ENCODE measurements at places on chromosomes 7 and 10.

- no peak for DNase-seq
Observed at GRCh38 chr10:43220657-43221418, 46.0 kb downstream of the RASGEF1A start.

GRCh38 chr10:122648599-122649428 lies 50.8 kb downstream of the C10orf120 start:
- peak; percentile 32 for DNase-seq

DNA sequence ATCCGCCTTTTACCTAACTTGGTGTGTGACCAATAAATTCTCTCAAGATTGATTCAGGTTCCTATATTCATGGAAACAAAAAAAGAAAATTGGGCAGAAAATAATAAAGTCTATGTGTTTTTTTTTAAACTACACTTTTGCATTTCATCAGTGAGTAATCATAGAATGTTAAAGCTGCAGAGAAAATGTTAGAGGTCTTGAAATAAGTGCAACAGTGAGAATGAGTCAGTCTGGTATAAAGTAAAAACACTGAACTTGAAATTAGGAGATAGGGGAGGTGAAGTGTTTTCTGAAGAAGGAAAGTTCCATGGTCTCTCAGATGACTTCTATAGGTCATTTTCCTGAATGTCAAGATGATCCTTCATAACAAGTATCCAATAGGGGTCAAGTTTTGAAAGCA lies 202.6 kb upstream of the NRP1 start:
- DNase-seq = no peak

DNA sequence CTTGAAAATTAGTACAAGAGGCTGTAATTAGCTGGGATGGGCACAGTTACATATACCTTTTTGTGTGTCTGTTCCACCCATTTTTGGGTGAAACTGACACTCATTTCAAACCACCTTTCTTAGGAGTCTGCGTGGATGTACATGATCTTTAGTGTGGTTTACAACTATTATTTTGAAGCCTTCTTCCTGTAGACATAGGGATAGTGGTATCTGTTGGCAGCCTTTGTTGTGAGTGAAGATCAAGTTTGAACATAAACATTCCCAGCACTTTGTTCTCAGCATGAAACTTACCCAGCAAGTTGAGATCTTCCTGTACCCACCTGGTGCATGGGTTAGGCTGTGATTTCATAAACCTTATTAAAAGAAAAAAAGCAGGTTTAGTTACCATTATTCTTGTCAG lies 2.0 kb downstream of the BAG3 start:
- no peak for DNase-seq

DNA sequence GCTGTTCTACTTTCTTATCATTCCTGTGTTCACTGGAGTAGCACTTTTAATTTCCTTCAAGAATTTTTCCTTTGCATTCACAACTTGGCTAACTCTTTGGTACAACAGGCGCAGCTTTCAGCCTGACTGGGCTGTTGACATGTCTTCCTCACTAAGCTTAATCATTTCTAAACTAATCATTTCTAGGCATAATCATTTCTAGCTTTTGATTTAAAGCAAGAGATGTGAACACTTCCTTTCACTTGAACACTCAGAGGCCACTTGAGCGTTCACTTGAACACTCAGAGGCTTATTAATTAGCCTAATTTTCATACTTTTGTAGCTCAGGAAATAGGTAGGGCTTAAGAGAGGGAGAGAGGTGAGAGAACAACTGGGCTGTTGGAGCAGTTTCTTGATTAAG lies 15.9 kb downstream of the C10orf90 start:
- no peak for DNase-seq

Data from cerebellar cortex (tissue), 1 donor.